ENCODE measurements at places on chromosomes 3 and 15.
A peak's percentile ranks its signal among the peaks of the same experiment; 100 is the strongest.

- DNase-seq: peak; percentile 20
These were observed 18.0 kb upstream of the DNAJC13 start for GRCh38 chr3:132399054-132399929.

GRCh38 chr15:78714890-78715289, 73.9 kb upstream of the CHRNB4 start:
- DNase-seq: no peak

GRCh38 chr15:63712828-63713520, 115.8 kb downstream of the FBXL22 start:
- no peak for DNase-seq

GRCh38 chr3:9247361-9247940, 2.0 kb downstream of the SRGAP3 start:
- DNase-seq: no peak

DNA sequence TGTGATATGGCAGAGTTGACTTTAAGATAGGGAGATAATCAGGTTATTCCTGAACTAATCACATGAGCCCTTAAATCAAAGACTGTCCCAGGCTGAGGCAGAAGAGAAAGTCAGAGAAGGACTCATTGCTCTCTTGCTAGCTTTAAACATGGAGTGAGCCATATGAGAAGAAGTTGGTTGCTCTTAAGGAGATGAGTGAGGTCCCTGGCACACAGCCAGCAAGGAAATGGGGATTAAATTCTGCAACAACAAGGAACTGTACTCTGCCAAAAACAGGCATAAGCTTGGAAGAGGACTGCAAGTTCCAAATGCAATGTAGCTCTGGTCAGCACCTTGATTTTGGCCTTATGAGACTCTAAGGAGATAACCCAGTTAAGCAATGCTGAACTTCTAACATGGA, 457.0 kb downstream of the PLOD2 start:
- DNase-seq: no peak

DNA sequence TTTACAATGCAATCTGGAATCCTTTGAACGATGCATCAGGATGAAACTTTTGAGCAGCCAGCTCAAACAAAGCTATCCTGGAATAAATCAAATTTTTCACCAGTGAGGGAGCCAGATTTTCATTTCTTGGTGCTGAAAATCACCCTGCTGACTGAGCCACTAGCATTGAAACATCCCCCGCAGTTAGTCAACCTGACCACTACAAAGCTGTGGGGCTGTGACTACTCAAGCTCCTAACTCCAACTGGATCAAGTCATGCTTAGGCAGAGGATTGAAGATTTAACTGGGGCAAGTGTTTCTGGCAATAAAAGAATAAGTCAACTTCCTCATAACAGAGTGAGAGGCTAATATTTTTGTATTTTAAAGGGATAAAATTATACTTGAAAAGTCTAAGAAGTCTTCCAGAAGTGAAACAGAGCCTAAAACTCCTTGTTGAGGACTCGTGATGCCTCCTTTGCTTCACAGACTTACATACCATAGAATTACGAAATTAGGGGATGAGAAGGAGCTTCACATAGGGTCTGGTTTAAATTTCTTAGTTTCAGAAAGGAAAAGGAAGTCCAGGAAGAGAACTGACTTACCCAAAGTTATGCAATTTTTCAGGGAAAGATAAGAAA, 177.8 kb downstream of the SERPINI1 start:
- DNase-seq: peak; percentile 5

DNA sequence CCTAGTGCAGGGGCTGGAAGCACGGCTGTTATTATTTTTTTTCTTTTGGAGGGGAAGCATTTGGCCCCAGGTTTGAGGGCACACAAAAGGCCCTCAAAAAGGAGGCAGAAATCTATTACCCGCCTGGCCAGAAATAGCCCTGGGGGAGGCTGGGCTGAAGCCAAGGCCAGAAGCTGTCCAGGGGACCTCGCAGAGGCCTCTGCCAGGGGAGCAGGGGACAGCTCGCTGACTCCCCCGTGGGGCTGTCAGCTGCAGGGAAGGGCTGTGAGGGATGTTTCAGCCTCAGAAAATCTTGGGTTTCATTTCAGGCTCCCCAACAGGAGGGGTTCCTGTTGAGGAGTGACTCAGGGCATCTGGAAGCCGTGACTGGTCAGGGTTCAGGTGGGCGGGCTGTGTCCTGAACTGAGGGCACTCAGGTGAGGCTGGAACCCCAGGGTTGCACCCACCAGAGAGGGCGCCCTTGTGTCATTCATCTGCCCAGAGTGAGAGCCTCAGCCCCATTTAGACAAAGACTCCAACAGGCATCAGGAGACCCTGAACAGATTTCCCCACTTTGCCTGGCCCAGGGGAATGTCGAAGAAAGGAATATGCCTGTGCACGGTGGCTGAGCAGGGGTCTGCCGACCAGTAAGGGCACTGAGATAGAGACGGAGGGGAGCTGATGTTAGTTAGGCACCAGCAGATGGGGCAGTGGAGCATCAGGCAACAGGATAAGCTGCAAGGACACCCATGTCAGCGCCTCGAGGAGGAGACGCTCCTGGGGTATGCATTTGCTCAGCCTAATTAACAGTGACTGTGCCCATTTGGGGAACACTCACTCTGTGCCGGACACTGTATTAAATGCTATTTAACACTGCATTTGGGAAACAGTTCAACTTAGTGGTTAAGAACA, 43.5 kb upstream of the SLC6A11 start:
- DNase-seq: no peak

DNA sequence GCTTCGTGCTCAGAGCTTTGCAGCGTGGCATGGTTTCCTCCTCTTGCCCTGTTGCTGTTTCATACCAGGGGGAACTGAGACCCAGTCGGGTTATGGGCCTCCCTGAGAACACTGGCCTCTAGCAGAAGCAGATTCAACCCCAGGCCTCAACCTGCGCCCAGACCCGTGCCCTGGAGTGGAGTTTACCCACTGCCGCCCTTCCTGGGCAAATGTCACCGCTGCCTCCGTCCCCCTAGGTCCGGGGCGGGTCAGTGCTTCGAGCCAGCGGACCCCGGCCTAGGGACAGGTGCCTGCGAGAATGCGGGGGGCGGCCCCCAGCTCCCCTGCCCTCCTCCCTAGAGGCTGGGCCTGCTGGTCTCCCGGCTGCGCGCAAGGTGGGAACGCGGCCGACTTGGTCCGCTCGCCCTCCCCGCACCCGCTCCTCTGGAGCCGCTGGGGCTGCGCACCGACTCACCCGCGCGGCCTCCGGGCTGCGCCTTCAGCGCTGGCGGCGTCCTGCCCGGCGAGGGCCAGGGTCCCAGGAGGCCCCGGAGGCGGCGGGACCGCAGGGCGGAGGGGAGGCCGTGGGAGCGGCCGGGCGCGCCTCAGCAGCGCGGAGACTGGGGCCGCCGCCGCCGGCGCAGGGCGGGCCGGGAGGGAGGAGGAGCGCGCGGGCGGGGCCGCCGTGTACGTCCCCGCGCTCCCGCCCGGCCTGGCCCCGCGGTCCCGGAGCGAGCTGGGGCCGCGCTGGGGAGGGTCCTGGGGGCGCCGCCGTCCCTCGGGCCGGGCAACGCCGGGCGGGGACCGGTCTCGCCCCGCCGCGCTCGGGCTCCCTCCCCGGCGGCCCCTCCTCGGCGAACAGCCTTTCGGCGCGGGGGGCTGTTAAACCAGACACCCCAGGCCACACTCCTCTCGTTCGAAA, at the start of gene PIGZ:
Gene PIGZ (minus strand): TSS at position 601 of the 901 bp plus-strand sequence. CDS start 16,802 bp downstream, outside the sequence.
- no peak for DNase-seq

GRCh38 chr3:10933470-10933804, 59.1 kb upstream of the SLC6A1 start:
- no peak for DNase-seq

- DNase-seq: no peak
These were observed 292.6 kb downstream of the LRRC3B start for GRCh38 chr3:26915208-26915607.

- peak; percentile 36 for DNase-seq
These were observed 64.5 kb downstream of the CGNL1 start for GRCh38 chr15:57440799-57441198.

- DNase-seq: no peak
These were observed 604.3 kb downstream of the FGF12 start for GRCh38 chr3:192122832-192123594.

DNA sequence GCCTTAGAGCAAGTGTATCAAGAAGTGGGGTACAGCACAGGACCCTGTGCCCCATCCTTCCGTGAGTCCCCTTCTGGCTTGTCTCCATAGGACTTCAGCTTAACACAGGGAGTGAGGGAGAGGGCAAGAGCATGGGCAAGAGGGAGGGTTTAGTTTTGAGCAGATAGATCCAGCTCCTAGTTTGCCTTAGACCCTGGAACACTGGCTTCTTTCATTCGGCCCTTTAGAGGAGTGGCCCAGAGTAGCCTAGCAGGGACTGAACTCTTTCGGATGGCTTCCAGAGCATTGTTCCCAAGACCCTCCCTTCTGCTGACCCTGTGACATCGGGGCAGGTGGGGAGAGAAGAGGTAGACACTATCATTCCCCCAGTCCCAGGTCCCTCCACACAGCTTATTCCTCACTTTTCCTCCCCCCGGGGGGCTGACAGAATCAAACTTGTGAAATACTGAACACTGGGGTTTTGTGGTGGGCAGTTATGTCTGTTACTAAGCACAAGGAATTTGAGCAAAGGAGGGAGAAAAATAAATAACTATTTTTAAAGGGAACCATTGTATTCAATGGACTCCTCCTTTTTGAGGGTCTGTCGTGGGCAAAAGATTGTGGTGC, 289.6 kb upstream of the C2CD4B start:
- no peak for DNase-seq

DNA sequence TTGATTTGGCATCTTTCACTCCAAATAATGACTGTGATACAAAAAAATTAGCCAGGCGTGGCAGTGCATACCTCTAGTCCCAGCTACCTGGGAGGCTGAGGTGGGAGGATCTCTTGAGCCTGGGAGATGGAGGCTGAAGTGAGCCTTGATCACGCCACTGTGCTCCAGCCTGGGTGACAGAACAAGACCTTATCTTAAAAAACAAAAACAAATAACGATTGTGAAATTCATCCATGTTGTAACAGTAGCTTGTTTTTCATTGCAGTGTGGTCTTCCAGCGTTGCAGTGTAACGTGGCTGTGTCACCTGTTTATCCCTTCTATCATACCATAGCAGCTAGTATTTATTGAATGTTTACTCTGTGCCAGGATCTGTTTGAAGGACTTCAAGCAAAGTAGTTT, 120.9 kb downstream of the ITPR1 start:
- DNase-seq: no peak

- no peak for DNase-seq
These were observed 13.7 kb downstream of the FAM107A start for GRCh38 chr3:58563386-58564035.
